ENCODE measurements at places on chromosomes 16 and 17. TPM values are rescaled to one million over a fixed set of nuclear protein-coding genes. Genes with fewer than 3 reads are reported as not detected.

ANKRD40CL gene
- total RNA-seq: not detected

TM4SF5 gene
- not detected for total RNA-seq

CCL23 gene
- not detected for total RNA-seq

TBC1D28 gene
- not detected for total RNA-seq

GUCY2D gene
- not detected for total RNA-seq

OTOA gene
- total RNA-seq: 0.51 TPM

NPIPB2 gene
- total RNA-seq: 9.1 TPM

GSG1L gene
- total RNA-seq: not detected

MILR1 gene
- total RNA-seq: 13.2 TPM

EVI2B gene
- 51.0 TPM for total RNA-seq

MT1A gene
- not detected for total RNA-seq

WDR59 gene
- total RNA-seq: 54.9 TPM

SLFN14 gene
- not detected for total RNA-seq

TOM1L2 gene
- 11.7 TPM for total RNA-seq

BICDL2 gene
- not detected for total RNA-seq

PRSS21 gene
- 58.3 TPM for total RNA-seq

CEP131 gene
- 15.2 TPM for total RNA-seq

TEX19 gene
- 0.19 TPM for total RNA-seq

KRT23 gene
- not detected for total RNA-seq

QPRT gene
- total RNA-seq: 35.7 TPM

RNFT1 gene
- total RNA-seq: 7.6 TPM

TPPP3 gene
- total RNA-seq: not detected

ADGRG1 gene
- 2.0 TPM for total RNA-seq

WFDC1 gene
- total RNA-seq: not detected

Measured in GM12878 (cell line).